RWPE2 (cell line): ENCODE measurements at places on chromosomes 11 and 22.

GRCh38 chr22:47963660-47964059 lies 1201.2 kb downstream of the TBC1D22A start:
- no peak overlapping the region for H3K4me3 ChIP-seq
- H3K36me3 ChIP-seq: no peaks in the 10 kb centered on the region
- H3K4me1 ChIP-seq: no peaks in the 10 kb centered on the region
- no peak for DNase-seq

DNA sequence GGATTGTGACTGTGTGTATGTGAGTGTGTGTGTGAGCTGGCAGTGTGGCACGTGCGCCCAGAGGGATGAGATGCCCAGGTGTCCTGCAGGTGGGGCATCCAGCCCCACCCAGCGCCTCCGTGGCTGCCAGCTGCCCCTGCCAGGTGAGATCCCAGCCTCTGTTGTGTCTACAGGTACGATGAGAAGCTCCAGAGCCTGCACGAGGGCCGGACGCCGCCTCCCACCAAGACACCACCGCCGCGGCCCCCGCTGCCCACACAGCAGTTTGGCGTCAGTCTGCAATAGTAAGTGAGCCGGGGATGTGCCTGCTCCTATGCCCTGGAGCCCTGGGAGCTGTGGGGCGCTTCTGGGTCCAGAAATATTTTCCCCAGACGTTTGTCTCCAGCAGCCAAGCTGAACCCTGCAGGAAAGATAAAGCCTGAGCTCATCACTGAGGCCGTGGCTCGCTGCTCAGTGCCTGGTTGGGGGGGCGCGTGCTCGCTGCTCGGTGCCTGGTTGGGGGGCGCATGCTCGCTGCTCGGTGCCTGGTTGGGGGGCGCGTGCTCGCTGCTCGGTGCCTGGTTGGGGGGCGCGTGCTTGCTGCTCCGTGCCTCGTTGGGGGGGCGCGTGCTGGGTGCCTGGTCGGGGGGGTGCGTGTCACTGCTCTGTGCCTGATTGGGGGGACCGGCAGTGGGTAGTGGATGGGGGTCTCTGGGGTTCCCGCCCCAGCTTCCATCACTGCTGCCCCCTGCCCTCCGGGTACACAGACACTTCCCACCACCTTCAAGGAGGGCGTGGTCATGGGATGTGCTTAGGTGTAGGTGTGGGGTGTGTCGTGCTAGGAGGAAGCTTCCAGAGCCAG lies 73.2 kb downstream of the ARHGAP8 start:
- no peak overlapping the region for H3K27ac ChIP-seq
- H3K27me3 ChIP-seq: no peaks in the 10 kb centered on the region
- H3K4me3 ChIP-seq: no peak overlapping the region
- H3K4me1 ChIP-seq: no peaks in the 10 kb centered on the region
- peak; percentile 48 for DNase-seq
- peaks cover 10% of the 10 kb centered on the region for H3K36me3 ChIP-seq

DNA sequence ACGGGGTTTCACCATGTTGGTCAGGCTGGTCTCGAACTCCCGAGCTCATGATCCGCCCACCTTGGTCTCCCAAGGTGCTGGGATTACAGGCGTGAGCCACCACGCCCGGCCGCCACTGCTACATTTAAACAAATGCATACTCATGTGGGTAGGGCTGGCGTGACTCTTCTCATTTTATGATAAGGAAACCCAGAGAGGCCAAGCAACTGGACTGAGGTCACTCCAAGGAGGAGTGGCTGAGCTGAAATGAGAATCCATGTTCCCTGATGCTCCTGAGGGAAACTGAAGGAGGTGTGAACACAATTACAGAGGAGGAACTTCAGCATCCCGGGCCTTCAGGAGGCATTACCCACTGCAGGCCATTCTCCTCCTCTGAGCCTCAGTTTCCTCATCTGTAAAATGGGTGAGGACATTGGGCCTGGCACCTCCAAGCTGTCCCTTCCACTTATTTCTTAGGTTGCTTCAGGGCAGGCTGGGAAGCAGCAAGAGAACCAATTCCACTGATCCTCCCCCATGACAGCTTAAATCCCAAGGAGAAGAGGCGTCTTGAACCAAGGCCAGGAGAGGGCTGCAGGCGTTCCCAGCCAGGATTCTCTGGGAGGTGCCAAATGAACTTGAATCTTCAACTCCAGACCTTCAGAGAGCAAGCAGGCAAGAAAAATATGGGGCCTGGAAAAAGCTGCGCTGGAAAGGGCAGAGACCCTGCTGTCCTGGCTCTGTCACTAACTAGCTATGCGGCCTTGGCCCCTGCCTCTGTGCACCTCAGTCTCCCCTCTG lies 2.9 kb downstream of the TST start:
- no peaks in the 10 kb centered on the region for H3K27me3 ChIP-seq
- peak; percentile 31 for DNase-seq
- peaks cover 15% of the 10 kb centered on the region for H3K36me3 ChIP-seq
- H3K27ac ChIP-seq: no peak overlapping the region
- H3K4me1 ChIP-seq: no peaks in the 10 kb centered on the region

- no peaks in the 10 kb centered on the region for H3K36me3 ChIP-seq
- H3K27me3 ChIP-seq: no peaks in the 10 kb centered on the region
- H3K4me1 ChIP-seq: no peaks in the 10 kb centered on the region
- DNase-seq: no peak
These were observed 360.3 kb downstream of the TENM4 start for GRCh38 chr11:79080551-79080950.

- H3K27ac ChIP-seq: no peak overlapping the region
- no peaks in the 10 kb centered on the region for H3K36me3 ChIP-seq
- no peak for DNase-seq
- H3K27me3 ChIP-seq: no peaks in the 10 kb centered on the region
- no peaks in the 10 kb centered on the region for H3K4me1 ChIP-seq
- H3K4me3 ChIP-seq: no peak overlapping the region
These were observed 69.2 kb upstream of the INCENP start for GRCh38 chr11:62054484-62055121.

GRCh38 chr11:57527056-57527631 lies 3.4 kb downstream of the TIMM10 start:
- H3K4me3 ChIP-seq: no peak overlapping the region
- peaks cover 12% of the 10 kb centered on the region for H3K36me3 ChIP-seq
- DNase-seq: no peak
- no peaks in the 10 kb centered on the region for H3K27me3 ChIP-seq
- no peak overlapping the region for H3K27ac ChIP-seq

- peaks cover 8% of the 10 kb centered on the region for H3K27me3 ChIP-seq
- H3K36me3 ChIP-seq: no peaks in the 10 kb centered on the region
- DNase-seq: no peak
- H3K4me3 ChIP-seq: no peak overlapping the region
- H3K4me1 ChIP-seq: no peaks in the 10 kb centered on the region
These were observed 45.6 kb downstream of the LRRC4C start for GRCh38 chr11:41413843-41414242.

- no peak overlapping the region for H3K4me3 ChIP-seq
- no peaks in the 10 kb centered on the region for H3K4me1 ChIP-seq
- peaks cover 44% of the 10 kb centered on the region for H3K36me3 ChIP-seq
- H3K27me3 ChIP-seq: no peaks in the 10 kb centered on the region
- no peak overlapping the region for H3K27ac ChIP-seq
These were observed 23.4 kb downstream of the PPM1F start for GRCh38 chr22:21929253-21929652.

- no peak overlapping the region for H3K4me3 ChIP-seq
- H3K27me3 ChIP-seq: no peaks in the 10 kb centered on the region
- no peaks in the 10 kb centered on the region for H3K36me3 ChIP-seq
These were observed 281.9 kb upstream of the ISX start for GRCh38 chr22:34784056-34784455.

DNA sequence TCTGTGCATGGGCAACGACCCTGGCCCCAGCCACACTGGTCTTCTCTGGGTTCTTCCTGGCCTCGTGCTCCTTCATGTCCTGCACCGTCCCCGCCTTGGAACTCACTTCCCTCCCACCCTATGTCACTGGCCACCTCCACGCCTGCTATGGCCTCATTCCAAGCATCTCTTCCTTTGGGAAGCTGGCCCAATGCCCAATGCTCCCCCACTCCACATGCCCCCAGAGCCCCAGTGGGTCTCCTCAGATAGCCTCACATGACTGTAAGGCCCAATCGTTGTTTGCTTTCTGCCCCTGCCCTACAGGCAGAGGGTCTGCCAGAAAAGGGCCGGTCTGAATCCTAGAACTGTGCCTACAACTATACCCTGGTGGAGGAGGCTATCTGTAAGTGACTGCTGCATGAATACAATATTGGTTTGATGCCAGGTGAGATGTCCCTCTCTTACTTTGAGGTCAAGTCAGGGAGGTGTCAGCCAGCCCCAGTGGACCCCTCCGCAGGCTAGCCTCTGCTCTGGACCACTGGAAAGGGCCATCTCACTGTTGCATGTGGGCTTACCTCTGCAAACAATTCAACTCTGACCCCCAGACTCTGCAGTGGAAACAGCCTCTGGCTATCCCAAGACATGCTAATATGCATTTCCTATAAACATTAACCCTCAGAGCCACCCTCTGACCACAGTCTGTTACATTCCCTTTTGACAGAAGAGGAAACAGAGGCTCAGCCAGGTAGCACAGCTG lies 2.1 kb upstream of the GNAZ start:
- H3K27me3 ChIP-seq: no peaks in the 10 kb centered on the region
- no peak overlapping the region for H3K27ac ChIP-seq
- no peak overlapping the region for H3K4me3 ChIP-seq
- no peaks in the 10 kb centered on the region for H3K36me3 ChIP-seq
- peak; percentile 47 for DNase-seq

GRCh38 chr11:11620921-11621572 lies 758 bp downstream of the GALNT18 start:
- no peaks in the 10 kb centered on the region for H3K36me3 ChIP-seq
- peak overlapping the region; percentile 6 for H3K27ac ChIP-seq
- H3K27me3 ChIP-seq: no peaks in the 10 kb centered on the region
- H3K4me1 ChIP-seq: peaks cover 2% of the 10 kb centered on the region
- peak overlapping the region; percentile 45 for H3K4me3 ChIP-seq

GRCh38 chr22:43859621-43860020 lies 2.7 kb downstream of the SULT4A1 start:
- DNase-seq: no peak
- no peaks in the 10 kb centered on the region for H3K36me3 ChIP-seq
- no peaks in the 10 kb centered on the region for H3K4me1 ChIP-seq
- no peaks in the 10 kb centered on the region for H3K27me3 ChIP-seq
- H3K4me3 ChIP-seq: no peak overlapping the region
- H3K27ac ChIP-seq: no peak overlapping the region

GRCh38 chr22:17132112-17132511 lies 11.0 kb upstream of the TMEM121B start:
- H3K4me1 ChIP-seq: no peaks in the 10 kb centered on the region
- no peak overlapping the region for H3K4me3 ChIP-seq
- no peaks in the 10 kb centered on the region for H3K36me3 ChIP-seq
- DNase-seq: no peak
- no peak overlapping the region for H3K27ac ChIP-seq
- H3K27me3 ChIP-seq: no peaks in the 10 kb centered on the region

- H3K27me3 ChIP-seq: no peaks in the 10 kb centered on the region
- H3K4me1 ChIP-seq: peaks cover 15% of the 10 kb centered on the region
- H3K36me3 ChIP-seq: no peaks in the 10 kb centered on the region
- DNase-seq: no peak
- H3K4me3 ChIP-seq: no peak overlapping the region
These were observed 566.4 kb downstream of the METTL15 start for GRCh38 chr11:28674433-28675103.

DNA sequence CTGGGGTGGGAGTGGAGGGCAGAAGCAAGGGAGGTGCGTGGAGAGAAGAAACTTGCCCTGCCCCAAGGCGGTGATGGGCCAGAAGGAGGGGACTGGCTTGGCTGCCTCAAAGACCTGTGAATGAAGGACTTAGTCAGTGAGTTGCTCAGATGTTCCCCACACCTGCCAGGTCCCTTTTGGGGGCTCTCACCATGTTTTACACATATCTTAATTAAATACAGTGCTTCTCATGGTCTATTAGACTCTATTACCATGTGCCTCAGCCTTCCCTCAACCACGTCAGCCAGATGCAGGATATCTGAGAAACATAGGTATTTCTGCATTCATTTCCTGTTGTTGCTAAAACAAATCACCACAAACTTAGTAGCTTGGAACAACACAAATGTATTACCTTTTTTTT lies 429.5 kb downstream of the BUD13 start:
- H3K36me3 ChIP-seq: no peaks in the 10 kb centered on the region
- no peaks in the 10 kb centered on the region for H3K27me3 ChIP-seq
- DNase-seq: no peak
- no peak overlapping the region for H3K4me3 ChIP-seq
- H3K4me1 ChIP-seq: no peaks in the 10 kb centered on the region

DNA sequence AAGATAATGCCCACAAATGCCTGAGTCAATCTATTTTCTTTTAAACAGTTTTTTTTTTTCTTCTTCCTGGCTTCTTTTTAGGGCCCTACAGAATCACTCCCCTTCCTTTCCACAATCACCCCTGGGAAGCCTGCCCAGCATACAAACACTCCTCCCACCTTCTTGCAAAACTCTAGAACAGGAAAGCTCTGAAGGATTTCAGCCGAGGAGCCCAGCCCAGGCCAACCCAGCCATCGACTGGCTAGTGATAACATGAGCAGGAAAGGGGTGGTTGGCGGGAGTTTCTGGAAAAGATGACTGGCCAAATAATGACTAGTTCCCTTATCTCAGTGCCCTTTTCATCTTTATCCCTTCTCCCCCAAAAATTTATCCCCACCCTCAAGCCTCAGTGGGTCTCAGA lies 68.2 kb downstream of the USP35 start:
- H3K4me1 ChIP-seq: no peaks in the 10 kb centered on the region
- DNase-seq: no peak
- H3K4me3 ChIP-seq: no peak overlapping the region

GRCh38 chr11:118238929-118239328 lies 13.2 kb downstream of the MPZL3 start:
- DNase-seq: no peak

DNA sequence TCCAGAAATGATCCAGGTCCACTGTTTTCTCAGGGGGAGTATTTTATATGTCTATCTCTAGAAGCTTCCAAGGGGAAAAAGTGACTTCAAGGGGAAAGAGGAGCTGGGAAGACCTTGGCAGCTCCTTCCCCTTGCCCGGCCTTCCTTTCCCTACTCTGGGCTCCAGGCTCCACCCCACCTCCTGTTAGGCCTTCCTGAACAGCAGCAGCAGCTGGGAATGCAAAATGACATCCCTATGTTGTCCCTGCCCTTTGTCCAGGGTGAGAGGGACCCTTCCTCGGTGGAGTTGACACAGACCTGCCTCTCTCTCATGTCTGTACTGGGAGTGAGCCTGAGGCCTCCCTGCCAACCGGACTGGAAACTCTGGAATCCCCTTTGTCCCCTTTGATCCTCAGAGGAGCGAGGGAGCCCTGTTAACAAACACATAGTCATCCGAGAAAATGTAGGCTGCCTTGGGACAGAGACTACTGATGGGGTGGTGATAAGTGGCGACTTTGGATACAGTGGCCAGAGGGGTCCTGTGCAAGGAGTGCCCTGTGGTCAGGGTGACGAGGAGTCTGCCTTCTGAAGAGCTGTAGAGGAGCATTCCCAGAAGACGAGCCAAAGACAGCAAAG lies 9.0 kb upstream of the MALAT1 start:
- H3K27me3 ChIP-seq: no peaks in the 10 kb centered on the region
- no peaks in the 10 kb centered on the region for H3K36me3 ChIP-seq
- peaks cover 91% of the 10 kb centered on the region for H3K4me1 ChIP-seq
- no peak for DNase-seq

- H3K4me3 ChIP-seq: no peak overlapping the region
- H3K36me3 ChIP-seq: no peaks in the 10 kb centered on the region
- no peak overlapping the region for H3K27ac ChIP-seq
- no peaks in the 10 kb centered on the region for H3K4me1 ChIP-seq
These were observed 136.9 kb upstream of the ZC3H12C start for GRCh38 chr11:109956124-109956793.

- H3K4me1 ChIP-seq: no peaks in the 10 kb centered on the region
- no peak overlapping the region for H3K4me3 ChIP-seq
- no peak for DNase-seq
- no peaks in the 10 kb centered on the region for H3K36me3 ChIP-seq
- H3K27ac ChIP-seq: no peak overlapping the region
These were observed 991 bp upstream of the SLCO2B1 start for GRCh38 chr11:75149766-75150465.
